Stimulated activated naive CD8-positive, alpha-beta T cell treated with anti-CD3 and anti-CD28 coated beads, Interleukin-15, amount 100 ng/mL, for 72 hours (primary cell): ENCODE measurements at places on chromosomes 5 and 9.

- DNase-seq = no peak
Measured at GRCh38 chr5:68267066-68267465, 51.5 kb downstream of the PIK3R1 start.

DNA sequence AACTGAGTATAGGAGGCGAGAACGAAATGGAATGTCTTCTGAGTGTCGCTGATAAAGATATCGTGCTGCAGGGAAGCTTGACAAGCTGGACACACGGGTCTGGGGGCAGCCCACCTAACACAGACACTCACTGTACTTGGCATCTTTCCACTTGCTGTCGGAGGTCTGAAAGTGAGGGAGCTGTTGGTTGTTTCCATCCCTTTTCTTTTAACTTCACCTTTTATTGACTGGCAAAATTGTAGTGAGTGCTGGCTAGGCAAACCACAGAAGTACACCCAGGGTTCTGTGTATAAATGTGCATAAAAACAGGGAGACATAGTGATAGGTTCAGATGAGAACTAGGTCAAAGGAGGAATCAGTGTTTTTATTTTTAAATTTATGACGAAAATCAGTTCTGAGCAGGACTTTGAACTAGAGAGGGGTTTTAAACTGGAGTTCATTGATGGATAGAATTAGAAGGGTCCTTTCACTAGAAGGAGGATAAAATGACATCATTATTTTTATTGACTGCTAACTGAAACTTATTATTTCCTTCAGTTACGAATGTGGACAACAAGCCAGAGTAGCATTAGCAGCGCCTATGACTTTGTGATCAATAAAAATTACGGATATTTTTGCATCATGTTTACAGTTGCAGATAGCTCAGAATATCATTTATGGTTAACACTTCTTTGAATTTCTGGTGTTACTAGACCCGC is 817 bp downstream of the GAPVD1 start:
- no peak for DNase-seq

DNA sequence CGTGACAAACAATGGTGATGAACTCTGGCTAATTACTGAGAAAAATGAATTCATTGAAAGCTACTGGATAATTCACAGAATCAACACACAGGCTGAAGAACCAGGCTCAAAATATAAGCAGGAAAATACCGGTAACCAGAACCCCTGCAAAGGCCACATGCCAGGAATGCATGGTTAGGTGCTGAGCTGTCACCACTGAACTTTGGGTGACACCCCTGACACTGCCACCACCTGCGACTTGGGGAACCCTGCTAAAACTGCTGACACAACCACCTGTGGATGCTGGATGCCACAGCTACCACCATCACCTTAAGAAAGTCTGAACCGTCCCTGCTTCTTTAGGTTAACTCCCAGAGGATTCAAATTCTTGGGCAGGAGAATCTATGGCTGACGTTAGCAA is 72.0 kb upstream of the NR4A3 start:
- DNase-seq = no peak

DNA sequence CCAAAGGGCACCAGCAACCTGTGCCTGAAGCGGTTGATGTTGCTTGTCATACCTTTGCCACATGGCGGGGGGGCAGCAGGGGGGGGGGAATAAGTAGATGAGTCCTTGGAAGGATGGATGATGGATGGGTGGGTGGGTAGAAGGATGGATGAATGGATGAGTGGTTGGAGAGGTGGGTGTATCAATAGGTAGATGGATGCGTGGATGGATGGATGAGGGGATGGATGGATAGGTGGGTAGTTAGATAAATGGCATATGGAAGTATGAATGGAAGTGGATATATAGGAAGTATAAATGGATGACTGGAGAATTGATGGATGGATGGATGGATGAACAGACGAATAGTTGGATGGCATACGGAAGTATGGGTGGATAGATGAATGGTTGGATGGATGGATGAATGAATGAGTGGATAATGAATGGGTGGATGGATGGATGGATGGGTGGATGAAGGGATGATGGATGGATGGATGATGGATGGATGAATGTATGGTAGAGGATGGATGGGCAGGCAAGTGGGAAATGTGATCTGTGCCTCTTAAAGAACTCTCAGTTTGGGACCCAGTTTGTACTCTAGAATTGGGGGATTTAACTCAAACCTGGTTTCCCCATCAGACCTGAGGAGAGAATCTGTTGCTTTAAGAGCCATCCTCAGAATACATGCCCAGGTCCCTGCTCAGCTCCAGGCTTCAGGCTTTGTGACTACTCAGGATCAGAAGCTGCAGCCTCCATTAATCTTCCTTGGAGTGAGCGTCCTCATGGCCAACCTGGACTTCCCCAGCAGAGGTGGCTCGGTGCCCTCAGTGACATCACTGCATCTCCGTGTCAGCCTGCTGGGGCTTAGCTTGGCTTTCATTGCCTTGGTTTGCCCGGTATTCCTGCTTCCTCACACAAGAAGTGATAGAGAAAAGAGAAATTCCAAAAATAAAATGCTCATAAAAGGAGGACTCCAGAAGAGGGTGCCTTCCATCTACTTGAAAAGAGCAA is 27.6 kb upstream of the SUSD3 start:
- no peak for DNase-seq

DNA sequence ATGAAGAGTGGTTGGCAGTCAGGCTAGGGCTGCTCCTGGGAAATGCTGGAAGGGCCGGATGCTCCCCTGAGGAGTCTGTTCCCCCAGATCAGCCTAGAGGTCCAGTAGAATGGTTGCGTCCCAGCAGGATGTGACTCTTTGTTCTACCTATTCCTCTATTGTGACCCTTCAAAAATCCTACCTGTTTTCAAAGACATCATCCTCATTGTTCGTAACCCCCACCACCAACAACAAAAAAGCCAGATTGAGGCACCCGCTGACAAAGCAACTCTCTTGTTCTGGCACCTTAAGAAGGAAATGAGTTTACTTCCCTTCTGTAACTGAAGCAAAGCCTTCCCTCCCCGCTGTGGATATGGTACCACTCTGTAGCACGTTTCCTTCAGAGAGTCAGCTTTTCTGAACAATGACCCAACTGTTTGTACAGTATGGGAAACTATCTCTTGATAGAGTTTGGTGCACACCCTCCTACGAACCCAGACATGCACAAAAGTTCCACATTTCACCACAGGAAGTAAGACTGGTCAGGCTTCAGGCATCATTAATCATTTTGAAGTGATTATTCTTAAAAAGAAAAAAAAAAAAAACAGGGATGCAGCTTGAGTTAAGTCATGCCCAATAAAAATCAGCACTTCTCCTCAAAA is 207.2 kb downstream of the ENC1 start:
- DNase-seq = no peak

DNA sequence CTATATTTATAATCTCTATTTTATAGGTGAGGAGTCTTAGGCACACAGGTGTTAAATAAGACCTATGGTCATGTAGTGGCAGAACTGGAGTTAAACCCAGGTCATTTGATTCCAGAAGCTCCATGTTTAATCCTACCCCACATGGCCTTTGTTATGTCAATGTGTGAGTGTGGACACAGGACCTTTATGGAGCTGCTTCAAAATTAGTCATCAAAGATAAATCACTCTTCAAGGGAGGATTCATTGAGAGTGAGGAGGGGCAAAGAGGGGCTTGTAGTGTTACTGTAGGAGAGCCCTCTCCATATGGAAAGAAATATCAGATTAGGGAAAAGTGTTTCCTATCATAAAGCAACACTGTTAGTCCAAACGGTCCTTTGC is 74.6 kb upstream of the ARRDC3 start:
- DNase-seq = no peak

GRCh38 chr5:136137497-136138220 is 5.0 kb downstream of the SMAD5 start:
- no peak for DNase-seq
